ENCODE measurements at places on chromosomes 4 and X.

DNA sequence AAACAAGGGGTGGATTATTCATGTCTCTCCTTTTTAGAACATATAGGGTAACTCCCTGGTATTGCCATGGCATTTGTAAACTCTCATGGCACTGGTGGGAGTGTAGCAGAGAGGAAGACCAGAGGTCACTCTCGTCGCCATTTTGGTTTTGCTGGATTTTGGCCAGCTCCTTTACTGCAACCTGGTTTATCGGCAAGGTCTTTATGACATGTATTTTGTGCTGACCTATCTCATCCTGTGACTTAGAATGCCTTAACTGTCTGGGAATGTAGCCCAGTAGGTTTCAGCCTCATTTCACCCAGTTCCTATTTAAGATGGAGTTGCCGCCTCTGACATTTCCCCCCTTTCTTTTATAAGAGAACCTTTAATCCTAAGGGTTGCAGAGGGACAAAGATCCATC is 45.8 kb downstream of the MGST2 start:
- no peak for DNase-seq

DNA sequence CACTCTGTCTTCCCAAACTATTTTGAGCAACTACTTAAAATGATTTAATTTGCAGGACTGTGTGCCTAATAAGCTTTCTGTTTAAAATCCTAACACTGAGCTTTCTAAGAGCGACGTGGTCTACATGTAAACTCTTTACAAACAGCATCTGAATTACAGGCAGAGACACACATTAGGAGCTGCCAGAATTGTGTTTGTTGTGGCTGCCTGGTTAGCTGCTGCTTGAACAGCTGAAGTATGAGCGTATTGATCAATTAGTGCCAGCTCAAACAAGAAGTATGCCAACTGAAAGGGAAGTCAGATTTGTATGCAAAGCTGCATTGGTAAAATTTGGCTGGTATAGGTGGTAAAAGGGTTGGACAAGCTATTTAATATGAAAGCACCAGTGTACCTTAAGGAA is 384.4 kb downstream of the PCDH7 start:
- peak; percentile 40 for DNase-seq

GRCh38 chr4:172698256-172698655 is 470.4 kb upstream of the GALNT7 start:
- DNase-seq = no peak

GRCh38 chr4:92305878-92306520 is 2.2 kb downstream of the GRID2 start:
- DNase-seq = peak; percentile 24

- no peak for DNase-seq
Measured at GRCh38 chr4:87014284-87014782, 79.5 kb downstream of the AFF1 start.

GRCh38 chr4:105088110-105088879 is 58.4 kb upstream of the TET2 start:
- no peak for DNase-seq

GRCh38 chr4:147447786-147448185 is 33.1 kb upstream of the EDNRA start:
- no peak for DNase-seq

- no peak for DNase-seq
Measured at GRCh38 chr4:73230865-73231517, 27.6 kb downstream of the ANKRD17 start.
